ENCODE measurements at places on chromosomes 7 and 10.

DNA sequence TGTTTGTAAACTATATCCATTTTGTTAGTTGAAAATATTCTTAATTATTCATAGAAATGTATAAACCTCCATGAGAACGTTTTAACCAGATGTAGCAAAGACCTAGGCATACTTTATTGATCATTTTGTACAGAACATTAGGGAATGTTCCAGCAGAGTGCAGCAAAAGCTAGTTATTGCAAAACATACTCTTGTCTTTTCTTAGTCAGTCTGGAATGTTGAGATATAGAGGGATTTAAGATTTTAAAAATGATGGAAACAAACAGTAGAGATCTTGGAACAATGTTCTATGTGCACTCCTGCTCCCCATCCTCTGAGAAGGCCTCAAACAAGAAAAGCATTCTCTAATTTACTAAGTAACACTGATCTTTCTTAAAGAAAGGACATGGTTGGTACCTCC lies 292.1 kb downstream of the BBS9 start:
- no peak for DNase-seq

DNA sequence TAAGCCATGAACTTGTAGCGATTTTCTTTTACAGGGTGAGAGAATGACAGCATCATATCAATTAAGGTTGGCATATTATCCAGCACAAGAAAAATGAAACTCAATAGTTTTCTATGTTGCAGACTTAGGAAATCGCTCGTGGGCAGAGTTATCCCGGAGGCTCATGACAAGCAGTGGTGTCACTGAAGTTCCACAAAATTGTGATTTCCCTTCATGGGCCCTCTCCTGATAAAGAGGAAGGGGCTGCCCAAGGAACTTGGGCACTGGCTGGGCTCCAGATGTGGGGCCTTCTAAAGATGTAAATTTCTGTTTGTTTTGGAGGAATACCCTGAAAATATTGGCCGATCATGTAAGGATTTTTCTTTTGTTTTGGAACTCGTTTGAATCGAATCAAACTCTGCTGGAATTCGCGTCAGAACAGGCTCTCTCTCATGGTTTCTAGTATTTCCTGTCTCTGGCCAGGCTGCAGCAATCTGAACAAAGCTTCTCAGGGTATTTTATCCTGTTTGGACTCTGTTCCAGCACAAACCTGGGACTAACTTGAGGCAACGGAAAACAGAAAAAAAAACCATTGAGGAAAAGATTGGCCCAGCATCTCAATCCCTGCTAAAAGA lies 340.6 kb upstream of the NRP1 start:
- DNase-seq = no peak

DNA sequence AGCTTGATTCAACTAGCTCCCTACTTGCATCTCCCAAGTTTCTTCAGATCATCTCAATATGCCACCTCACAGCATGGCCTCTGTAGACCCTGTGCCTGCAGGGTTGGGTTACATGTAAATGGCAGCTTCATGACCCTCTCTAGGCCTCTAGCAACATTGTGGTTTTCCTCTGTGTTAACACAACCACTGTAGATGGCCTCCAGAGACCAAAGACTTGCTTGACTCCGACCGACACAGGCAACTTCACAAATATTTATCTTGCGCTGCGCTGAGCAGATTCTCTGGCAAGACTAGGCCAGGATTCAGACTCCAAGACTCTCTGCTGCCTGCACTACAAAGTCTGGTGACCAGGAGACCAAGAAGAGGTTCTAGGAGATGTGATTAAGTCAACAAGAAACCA lies 75.9 kb downstream of the CNOT4 start:
- no peak for DNase-seq

GRCh38 chr7:32936689-32937088 lies 20.6 kb upstream of the FKBP9 start:
- DNase-seq = no peak

- DNase-seq = peak; percentile 1
Observed at GRCh38 chr10:120607016-120607709, 150.1 kb downstream of the PLPP4 start.

DNA sequence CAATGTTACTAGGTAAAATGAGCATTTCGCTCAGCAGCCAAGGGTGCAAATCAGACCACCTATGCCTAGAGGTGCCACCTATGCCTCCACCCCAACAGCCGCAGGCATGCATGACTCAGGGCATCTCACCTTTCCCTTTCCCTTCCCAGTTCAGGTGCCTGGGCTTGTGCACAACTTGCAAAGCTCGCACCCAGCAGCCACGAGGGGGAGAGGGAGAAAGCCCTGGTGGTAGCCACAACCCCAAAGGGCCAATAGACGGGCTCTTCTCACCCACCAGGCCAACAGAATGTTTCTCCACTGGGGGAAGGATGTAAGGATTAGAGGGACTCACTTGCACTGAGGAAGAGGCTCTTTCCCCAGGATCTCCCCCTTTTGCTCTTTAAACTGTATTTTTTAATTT lies 462.3 kb upstream of the PCDH15 start:
- DNase-seq = no peak

DNA sequence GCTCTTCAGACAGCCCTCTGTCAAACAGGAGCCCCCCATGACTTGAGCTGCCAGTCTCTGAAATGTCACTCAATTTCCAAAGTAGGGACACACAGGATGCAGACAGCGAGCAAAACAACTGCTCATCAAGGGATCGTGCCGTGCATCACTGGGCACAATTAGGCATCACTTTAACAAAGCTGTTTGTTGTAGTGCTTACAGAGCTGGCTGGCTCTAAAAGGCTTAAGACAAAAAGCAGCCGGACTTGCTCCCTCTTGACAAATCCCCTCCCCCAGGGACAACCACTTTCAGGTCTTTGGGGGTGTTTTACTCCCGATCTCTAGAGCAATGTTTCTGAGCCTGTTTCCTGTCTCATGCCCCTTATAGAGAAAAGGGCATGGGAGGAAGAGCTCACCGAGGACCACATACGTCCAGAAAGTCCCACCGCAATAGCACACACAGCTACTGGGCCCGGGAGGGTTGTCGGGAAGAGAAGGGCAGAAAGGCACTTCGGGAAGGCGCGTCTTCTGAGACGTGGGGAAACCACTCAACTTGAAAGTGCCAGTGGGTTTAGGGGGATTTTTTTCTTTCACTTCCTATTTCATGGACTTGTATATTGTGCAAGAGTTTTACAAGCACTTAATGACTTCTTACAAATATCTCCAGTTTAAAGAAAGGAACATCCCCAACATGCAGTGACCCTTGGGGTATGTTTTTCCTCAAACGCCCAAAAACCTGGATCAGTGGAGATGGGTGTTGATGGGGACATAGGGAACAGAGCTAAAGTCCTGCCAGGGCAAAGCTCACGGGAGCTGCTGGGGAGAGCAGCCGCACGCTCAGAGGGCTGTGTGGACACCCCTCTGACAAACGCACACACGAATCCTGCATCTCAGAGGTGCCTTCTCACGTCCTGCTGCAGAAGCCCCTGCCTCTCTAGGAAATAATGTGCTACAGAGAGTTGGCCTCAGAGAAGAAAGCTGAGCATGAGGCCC lies 27.1 kb downstream of the LRRC20 start:
- DNase-seq = no peak

- no peak for DNase-seq
Observed at GRCh38 chr7:103129702-103130549, 19.0 kb downstream of the NAPEPLD start.

GRCh38 chr7:116763647-116764046 lies 91.7 kb downstream of the MET start:
- DNase-seq = no peak

DNA sequence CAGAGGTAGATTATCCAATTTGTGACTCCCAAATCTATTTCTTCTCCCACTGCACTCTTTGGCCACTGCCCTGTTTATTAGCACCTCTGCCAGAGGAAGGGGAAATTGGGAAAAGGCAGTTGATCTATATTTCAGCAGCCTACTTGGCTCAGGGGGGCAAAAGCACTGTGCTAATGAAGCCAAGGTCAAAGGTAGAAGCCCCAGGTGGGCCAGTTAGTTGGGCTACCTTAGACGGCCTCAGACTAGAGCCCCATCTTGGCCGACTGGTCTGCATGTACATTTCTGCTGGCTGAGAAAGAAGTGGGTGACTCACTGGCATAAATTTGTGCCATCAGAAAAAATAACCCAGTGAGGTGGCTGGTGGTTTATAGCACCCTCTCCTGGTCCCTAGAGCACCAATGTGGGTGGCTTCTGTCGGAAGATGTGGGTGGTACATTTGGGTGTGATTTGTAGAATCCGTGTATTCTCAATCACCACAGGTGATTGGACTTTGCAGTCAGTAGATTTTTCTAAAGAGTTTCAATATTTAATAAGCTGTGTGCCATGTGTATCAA lies 293.3 kb upstream of the MKI67 start:
- no peak for DNase-seq

DNA sequence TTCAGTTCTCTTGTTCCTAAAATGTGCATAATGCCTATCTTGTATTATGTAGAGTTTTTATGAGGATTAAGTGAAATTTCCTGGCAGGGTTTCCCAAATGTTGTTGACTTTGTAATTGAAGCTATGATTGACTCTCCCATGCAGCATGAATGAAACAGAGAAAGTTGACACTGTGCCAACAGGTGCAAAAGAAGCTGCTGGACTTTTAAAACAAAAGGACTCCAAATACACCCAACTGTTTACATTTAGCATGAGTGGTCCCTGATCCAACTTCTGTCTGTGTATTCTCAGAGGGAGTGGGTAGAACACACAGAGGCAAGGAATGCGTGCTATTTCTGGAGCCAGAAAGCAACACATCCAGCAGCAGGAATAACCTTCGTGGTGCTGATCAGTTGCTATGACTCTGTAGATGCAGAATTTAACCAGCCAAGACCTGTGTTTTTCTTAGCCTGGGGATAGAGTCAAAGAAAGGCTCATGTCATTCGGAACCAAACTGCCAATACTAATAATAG lies 14.4 kb upstream of the RBM20 start:
- DNase-seq = no peak

DNA sequence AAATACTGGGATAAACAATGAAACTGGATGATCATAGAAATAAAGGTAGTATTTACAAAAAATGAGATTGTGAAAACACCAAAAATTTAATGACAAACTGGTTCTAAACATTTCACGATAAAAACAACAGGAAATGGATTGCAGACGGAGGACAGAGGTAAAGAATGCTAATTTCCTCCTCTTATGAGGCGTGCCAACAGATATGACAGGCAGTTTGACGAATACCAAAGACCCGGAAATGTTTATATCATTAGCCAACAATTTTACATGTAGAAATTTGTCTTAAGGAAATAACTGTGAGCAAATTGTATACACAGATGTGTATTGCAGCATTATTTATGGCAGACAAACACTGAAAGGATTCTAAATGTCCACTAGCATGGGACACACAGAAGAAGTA lies 162.0 kb upstream of the MGMT start:
- peak; percentile 80 for DNase-seq

- peak; percentile 16 for DNase-seq
Observed at GRCh38 chr10:103542764-103543616, 49.5 kb downstream of the NEURL1 start.

- peak; percentile 93 for DNase-seq
Observed at GRCh38 chr7:94697035-94697974, 41.4 kb upstream of the SGCE start.

GRCh38 chr7:111381590-111381989 lies 180.7 kb downstream of the IMMP2L start:
- DNase-seq = no peak

DNA sequence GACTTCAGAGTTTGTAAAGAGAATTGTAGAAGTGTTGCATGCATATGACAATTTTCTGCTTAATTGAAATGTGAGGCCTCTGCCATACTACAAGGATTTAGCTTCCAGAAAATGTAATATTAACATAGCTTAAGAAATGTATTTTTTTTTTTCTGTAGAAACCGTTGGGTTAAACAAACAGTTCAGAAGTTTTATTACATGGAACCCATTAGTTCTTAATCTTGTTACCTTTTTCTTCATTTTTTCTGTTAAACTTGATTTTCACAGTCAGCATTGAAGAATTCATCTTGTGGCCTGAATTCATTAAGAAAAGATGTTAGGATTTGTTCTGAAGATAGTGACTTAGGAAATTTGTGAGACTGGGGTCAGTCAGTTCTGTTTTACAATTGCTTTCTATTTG lies 4.9 kb downstream of the PTEN start:
- DNase-seq = no peak

DNA sequence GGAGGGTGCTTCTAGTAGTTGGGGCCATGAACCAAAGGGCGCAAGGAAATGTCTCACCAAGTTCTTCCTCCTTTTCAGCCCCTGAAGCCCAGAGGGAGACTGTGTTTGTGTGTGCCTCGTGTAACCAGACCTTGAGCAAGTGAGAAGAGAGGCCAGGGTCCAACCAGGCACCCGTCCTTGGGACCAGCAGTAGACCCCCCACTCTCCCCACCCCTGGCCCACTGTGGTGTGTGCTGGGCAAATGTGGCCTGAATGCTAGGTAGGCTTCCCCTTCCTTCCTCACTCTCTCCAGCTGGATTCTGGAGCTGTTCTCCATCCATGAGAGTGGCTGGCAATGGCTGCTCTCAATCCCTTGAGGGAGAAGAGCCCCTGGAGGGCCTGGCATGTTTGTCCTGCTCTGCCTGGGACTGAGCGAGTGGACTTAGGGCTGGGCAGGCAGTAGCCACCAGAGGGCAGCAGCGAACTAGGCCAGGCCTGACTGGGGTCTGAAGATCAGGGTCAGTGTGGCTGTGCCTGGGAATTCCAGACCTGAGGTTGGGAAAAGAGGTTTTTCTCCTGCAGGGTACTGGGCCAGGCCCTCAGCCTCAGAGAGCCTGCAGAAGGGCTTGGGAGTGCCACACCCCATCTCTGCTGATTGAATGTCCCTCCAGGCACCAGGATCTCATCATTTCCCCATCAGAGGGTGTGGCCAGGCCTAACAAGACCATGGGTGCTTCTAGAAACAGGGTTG lies 12.5 kb downstream of the SFRP5 start:
- DNase-seq = peak; percentile 58

DNA sequence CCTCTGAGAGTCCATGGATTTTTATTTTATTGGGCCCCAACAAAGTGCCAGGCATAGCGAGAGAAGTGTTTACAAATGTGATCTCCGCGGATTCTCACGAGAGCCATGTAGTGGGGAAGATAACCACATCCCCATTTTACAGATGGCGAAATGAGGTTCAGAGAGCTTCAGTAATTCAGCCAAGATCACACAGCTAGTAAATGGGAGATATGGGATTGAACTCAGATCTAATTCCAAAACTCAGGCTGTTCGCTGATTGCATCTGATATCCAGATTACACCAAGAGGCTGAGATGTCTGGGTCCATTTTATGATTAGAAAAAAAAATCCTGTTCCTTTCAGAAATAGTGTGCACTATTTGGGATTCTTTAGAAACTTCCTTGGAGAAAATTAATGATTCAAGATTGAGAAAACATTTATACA lies 1.3 kb downstream of the FAS start:
- DNase-seq = no peak

GRCh38 chr7:140640060-140640637 lies 464 bp downstream of the DENND2A start:
- DNase-seq = no peak

GRCh38 chr10:15370212-15370855 lies 755 bp downstream of the FAM171A1 start:
- no peak for DNase-seq

- DNase-seq = no peak
Observed at GRCh38 chr10:122347170-122347841, 27.2 kb upstream of the PLEKHA1 start.

- DNase-seq = no peak
Observed at GRCh38 chr7:55043691-55044370, 25.0 kb downstream of the EGFR start.

GRCh38 chr10:35185260-35186034 lies 58.8 kb downstream of the CREM start:
- DNase-seq = no peak

GRCh38 chr7:81447351-81447952 lies 322.4 kb downstream of the HGF start:
- peak; percentile 26 for DNase-seq

All from kidney capillary endothelial cell (primary cell).